ENCODE measurements at places on chromosomes 6 and 20.

DNA sequence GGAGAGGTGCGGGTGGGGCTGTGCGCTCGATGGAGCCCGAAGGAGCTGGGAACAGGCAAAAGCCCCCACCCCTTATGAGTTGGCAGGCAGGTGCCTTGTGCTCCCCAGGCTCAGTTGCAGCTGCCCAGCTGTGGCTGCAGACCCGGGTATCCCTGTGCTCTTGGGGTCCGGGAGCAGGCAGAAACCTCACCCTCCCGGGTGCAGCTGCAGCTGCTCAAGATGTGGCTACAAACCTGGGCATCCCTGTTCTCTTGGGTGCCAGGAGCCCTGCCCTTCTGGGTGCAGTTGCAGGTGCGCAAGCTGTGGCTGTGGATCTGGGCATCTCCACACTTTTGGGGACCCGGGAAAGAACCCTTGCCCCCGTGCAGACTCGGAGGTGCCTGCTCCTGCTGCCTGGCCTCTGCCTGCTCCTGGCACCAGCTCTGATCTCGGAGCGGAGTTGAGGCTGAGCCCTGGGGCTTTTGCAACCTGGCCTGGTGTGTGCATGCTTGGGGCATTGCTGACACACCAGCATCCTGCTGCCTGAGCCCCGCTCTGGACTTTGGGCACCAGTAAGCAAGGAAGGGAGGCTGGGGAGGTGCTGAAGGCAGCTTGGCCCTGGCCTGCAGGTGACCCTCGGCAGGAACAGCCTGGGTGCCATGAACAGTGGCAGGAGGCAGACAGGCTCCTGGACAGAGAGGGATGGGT, 21.6 kb downstream of the OR2J3 start:
- no peak for DNase-seq

DNA sequence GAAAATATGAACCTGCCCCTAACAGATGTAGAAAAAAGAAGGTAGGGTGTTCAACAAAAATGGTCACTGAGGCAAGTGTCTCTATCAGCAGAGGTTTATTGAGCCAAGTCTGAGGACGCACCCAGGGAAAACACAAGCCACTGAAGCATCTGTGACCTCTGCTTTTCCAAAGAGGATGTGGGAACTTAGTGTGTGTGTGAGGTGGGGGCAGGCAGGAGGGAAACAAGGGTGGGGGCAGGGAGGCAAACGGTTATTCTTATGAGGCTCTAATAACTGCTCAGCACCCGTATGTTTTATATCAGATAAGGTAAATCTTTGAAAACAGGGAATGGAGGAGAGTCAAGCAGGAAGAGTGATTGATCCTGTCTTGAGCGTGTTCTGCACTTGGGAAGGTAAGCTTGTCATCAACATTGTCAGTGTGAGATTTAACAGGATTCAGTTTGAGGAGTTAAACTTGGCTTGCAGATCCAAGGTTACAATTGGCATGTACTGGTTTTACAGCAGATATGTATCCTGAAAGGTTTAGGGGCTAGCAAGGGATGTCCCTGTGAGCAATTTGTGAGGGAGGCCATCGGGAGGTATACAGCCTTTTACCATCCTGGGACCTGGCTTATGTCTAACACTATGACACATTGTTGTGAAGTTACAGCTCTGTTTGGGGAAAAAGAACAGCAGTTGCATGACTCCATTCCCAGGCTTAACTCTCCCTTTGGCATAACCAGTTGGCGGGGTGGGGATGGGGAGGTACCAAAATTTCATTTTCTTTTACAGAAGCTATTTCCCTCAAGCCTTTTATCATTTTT, 33.7 kb downstream of the NINL start:
- no peak for DNase-seq

DNA sequence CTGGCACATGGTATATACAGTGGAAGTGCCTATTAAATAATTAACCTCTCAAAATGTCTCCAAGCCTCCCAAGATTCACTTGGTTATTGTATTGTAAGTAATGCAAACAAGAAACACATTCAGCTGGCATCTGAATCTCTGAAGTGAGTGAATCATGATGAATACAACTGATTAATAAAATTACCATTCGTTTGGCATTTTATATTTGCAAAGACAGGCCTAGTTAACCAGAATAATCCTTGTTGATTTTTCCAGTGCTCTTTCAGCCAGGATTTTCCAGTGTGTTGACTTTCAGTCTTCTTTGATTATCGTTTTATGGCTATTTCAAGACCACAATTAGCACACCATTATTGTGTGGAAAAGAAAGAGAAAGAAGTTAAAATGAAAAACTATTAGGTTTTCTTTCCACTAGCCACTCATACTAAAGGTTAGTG, 20.3 kb downstream of the SLC22A2 start:
- DNase-seq, result no peak

- DNase-seq, result no peak
These were observed 1013.7 kb upstream of the MAP3K7 start for GRCh38 chr6:91600561-91600960.

GRCh38 chr6:22028403-22029090, 268.3 kb downstream of the PRL start:
- DNase-seq, result no peak
